ENCODE measurements at places on chromosomes 4 and X.

DNA sequence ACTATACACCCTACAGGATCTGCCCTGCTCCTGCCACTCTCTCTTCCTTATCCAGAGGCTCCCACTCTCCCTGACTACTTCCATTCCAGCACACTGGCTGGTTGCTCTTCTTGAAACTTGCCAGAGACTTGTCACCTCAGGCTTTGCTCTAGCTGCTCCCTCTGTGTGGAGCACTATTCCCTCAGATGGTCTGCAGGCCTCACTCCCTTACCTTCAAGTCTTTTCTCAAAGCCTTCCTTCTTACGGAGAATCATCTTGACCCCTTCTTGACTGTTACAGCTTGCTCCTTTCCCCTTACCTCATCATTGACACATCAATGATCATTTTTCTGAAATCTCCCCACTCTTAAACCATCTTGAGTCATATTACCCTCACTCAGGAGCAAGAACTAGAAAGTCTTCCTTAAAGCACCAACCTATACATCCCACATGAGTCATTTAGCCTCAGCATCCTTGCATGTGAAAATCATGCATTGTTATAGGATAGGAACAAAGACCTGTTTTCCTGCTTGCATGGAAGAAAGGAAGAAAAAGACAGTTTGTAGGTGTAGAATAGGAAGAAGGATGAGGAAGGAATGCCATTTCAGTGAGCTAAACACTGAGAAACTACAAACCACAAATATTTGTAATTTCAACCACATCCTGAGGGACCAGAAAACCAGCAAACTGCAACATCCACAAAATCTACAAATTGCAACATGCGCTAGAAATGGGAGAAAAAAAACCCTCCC is 55.7 kb downstream of the ANTXR2 start:
- DNase-seq: no peak

DNA sequence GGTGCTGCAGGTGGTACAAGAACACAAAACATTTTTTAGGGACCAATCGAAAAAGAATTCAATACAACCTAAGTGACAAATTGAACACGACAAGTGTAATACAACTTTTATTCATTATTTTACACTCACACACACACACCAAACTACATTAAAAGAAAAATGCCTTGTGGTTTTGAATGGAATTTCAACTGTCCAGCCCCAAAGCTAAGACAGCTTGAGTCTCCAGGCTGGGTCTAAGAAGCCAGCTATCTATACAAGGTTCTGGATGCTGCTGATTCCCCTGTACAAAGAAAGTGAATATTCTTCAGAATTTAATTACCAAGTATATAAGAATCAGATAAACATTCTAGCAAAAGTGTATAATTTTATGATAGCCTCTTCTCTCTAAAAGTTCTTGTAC is 118.2 kb downstream of the PPP3CA start:
- DNase-seq: no peak

DNA sequence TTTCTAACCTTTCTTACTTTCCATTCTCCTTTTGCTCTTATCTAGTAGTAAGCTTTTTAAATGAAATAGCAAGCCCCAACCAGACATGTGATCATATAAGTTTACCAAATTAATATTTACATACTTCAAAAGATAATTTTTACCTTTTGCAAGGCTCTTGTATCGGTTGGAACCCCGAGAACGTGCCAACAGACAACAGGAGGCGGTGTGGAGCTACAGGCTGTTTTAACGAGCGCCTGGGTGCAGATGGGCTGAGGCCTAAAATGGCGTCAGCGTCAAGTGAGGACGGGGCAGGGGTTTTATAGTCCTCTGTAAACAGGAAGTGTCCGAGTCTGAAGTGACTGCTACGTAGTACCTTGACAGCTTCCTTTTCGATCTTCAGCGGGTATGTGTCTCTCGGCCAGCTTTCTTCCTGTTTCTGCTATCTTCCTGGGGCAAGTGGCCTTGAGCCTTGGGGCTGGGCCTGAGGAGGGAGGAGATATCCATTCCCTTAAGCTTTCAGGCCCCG is 342.7 kb downstream of the GALNTL6 start:
- no peak for DNase-seq

DNA sequence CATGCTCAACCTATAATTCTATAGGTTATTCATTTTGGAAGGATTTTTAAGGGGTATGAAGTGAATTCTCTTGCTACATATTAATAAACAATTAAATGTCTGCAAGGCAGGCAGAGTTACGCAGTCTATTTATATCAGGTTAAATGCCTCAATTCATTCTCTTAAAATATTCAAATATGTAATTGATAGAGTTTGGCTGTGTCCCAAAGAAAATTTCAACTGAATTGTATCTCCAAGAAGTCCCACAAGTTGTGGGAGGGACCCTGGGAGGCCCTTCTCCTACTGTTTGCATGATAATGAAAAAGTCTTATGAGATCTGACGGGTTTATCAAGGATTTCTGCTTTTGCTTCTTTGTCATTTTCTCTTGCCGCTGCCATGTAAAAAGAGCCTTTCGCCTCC is 576.1 kb downstream of the TMA16 start:
- DNase-seq: no peak

DNA sequence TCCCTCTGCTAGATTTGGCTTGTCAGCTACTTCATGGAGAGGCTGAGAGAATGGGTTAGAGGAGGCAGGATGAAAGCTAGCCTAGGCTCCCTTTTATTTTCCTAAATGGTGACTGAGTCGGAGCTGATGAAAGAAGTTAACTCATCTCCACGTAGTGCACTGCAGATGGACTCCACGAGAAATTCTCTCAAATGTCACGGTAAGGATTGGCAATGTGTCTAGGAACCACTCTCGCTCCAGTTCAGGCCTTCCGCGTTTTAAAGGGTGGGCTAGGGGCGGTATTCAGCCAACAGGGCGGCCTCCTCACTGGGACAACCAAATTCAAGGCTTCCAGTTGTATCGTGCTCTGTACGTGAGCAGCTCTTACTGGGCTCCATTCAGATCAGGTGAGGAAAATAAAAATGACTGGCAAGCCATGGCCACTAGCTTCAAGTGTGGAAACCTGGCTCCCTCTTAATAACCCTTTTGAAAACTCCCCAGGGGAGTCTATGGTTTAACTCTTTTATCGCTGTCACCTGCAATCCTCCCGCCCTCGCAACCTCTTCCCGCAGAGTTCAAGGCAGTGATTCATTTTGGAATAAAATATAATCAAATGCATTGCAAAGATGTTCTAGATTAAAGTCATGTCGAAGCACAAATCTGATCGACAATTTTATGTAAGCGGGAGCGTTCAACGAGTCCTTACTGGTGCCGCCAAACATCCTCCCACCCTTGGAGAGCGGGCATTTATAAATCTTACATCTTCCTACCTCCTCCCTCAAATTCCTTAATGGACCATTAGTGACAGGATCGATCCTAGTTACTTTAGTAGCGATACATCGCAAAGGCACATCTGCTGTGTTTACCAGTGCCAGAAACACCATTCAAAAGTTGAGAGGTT is 1.2 kb downstream of the SPOCK3 start:
- peak; percentile 6 for DNase-seq

DNA sequence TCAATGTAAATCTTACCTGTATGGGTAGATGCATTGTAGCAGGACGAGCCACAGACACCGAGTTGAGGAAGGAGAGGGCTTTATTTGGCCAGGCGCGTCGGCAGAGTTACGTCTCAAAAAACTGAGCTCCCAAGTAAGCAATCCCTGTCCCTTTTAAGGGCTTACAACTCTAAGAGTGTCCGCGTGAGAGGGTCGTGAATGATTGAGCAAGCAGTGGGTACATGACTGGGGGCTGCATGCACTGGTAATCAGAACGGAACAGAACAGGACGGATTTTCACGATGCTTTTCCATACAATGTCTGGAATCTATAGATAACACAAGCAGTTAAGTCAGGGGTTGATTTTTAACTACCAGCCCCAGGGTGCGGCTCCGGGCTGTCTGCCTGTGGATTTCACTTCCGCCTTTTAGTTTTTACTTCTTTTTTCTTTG is 524.9 kb upstream of the HTR2C start:
- DNase-seq: no peak

GRCh38 chr4:148067301-148067916 is 335.5 kb downstream of the ARHGAP10 start:
- peak; percentile 33 for DNase-seq

DNA sequence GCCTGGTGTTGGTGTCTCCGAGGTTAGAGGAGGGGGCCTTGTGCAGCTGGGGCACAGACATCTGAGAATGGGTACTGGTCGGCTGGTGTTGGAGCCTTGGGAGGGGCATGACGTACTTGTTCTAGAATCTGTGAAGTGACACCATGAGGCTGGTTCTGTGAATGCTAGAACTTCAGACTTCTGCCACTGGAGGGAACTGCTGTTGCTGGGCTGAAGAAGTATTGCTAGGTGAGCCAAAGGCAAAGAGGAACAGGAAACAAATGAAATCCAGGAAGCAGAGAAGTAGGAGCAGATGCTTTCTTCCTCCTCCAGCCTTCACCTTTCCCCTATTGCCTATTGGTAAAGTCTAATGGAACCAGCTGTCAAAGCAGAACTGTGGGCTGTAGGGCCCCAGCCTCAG is 120.9 kb upstream of the DDIT4L start:
- DNase-seq: no peak

GRCh38 chrX:45824471-45824870 is 623.8 kb upstream of the DIPK2B start:
- no peak for DNase-seq

All from NCI-H524 (cell line).